Melanocyte of skin (primary cell): ENCODE measurements at places on chromosomes 6 and 20. TPM values are rescaled to one million over a fixed set of nuclear protein-coding genes. Genes with fewer than 3 reads are reported as not detected.

ZBTB12 gene
- 2.3 and 3.0 TPM in 2 replicates for total RNA-seq

KIAA1586 gene
- 7.9 and 14.9 TPM in 2 replicates for total RNA-seq

TBX18 gene
- total RNA-seq = under 0.01 and 0.33 TPM in 2 replicates

LBP gene
- total RNA-seq = not detected in 2 replicates

ID4 gene
- 3.1 and 16.4 TPM in 2 replicates for total RNA-seq

UBE2J1 gene
- total RNA-seq = 34.3 and 39.3 TPM in 2 replicates

SLC32A1 gene
- not detected in 2 replicates for total RNA-seq

SPATA25 gene
- 0.69 and 1.1 TPM in 2 replicates for total RNA-seq

CLPSL2 gene
- total RNA-seq = not detected in 2 replicates

EPHA7 gene
- not detected in 2 replicates for total RNA-seq

ZNF334 gene
- total RNA-seq = 4.0 and 5.2 TPM in 2 replicates

IP6K3 gene
- 1.8 and 4.1 TPM in 2 replicates for total RNA-seq

PPP1R18 gene
- 40.9 and 49.3 TPM in 2 replicates for total RNA-seq
